ENCODE measurements at places on chromosomes 2 and 18. TPM values are rescaled to one million over a fixed set of nuclear protein-coding genes. Genes with fewer than 3 reads are reported as not detected.

- no peak for DNase-seq
Observed at GRCh38 chr18:2656981-2657512, 1.5 kb downstream of the SMCHD1 start.

DNA sequence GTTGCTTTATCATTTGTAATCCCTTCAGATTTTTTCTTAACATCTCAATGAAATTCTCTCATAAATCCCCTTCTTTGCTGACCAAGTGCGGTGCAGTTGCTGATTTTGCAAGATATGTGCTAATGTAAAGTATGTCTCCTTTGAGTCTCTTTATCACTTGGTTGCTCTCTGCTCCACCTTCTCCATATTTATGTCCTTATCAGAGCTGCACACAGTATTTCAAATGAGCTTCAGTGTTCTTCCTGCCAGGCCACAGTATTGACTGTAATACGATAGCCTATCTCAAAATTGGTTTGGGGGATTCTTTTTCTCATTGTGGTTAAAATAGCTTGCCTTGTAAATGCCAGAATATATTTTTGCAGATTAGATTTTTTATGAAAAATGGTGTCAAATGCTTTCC, 32.2 kb downstream of the MAIP1 start:
- DNase-seq, result no peak

GRCh38 chr2:135203944-135204343, 151.9 kb downstream of the RAB3GAP1 start:
- no peak for DNase-seq

DNA sequence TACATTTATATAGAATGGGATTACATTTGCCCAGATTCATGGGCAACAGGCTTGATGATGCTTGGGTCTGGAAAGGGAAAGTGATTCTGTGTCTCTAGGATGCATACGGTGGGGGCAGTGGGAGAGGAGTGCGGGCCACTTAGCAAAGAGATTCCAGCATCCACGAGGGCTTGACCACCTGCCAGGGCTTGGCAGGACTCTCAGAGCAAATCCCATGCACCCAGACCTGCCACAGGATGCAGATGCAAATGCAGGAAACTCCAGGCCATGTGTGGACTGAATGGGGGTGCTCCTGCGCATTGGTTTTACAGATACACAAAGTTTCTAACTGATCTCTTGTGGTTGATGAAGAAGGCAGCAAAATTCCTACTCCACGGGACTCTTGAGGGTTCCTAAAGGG, 334.7 kb downstream of the CYRIA start:
- no peak for DNase-seq

KCNK3 gene
- 31.0 TPM for polyA plus RNA-seq

HOXD3 gene
- polyA plus RNA-seq, result 0.68 TPM

All from left lung (tissue), 14 donors.